ENCODE measurements at places on chromosomes 2 and 18. TPM values are rescaled to one million over a fixed set of nuclear protein-coding genes. Genes with fewer than 3 reads are reported as not detected.

GRCh38 chr2:162457490-162457889 lies 113.6 kb downstream of the GCA start:
- DNase-seq = no peak

COMMD1 gene
- 33.8 TPM for total RNA-seq

ELP2 gene
- total RNA-seq = 100 TPM

DNA sequence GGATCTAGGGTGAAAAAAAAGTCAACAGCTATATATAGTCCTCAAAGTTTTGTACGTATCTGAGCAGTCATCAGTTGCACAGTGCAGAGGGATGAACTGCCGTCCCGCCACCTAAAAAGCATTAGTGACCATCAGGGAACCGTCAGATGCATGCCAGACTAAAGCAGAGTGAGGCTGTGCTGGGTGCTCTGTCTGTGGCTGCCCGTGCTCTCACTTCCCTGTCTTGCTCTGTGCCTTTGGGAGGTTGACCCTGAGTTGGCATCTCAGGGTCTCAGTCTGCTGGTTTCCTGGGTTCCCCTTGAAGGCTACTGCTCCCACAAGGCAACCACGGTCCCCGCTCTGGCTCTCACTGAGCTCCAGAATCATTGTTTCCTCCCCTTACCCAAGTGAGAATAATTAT lies 11.1 kb downstream of the CLUL1 start:
- no peak for DNase-seq

- DNase-seq = no peak
These were observed 74.7 kb downstream of the BMPR2 start for GRCh38 chr2:202450785-202451184.

GRCh38 chr2:204225671-204226073 lies 289.1 kb downstream of the ICOS start:
- no peak for DNase-seq

DNA sequence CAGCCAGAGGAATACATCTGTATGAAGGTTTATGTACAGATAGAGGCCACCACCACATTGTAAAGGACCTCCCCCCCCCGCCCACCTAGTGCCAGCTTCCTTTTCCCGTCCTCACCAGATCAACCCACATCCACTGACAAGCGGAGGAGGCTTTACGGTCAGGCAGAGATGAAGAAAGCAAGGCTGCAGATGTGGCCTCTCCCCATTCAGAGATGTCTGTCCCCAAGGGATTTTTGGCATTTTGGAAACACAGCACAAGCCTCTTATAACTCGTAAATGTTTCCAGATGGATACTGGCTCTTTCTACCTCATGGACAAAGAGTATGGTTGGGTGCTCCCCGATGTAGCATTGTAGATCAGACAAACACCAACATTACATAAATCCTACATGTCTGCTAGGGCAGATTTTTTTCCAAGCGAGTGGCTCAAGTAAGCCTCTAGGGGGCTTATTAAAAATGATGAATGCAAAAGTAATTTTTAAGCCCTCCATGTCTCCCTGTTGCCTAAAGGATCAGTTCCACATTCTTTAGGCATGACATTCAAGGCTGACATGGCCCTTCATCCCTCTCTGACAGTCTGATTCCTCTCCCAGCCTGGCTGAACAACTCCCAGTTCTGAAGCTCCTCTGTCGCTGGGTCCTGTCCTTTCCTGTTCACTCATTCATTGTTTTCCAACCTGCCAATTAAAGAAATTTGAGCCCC lies 11.7 kb downstream of the VIT start:
- DNase-seq = no peak

DNA sequence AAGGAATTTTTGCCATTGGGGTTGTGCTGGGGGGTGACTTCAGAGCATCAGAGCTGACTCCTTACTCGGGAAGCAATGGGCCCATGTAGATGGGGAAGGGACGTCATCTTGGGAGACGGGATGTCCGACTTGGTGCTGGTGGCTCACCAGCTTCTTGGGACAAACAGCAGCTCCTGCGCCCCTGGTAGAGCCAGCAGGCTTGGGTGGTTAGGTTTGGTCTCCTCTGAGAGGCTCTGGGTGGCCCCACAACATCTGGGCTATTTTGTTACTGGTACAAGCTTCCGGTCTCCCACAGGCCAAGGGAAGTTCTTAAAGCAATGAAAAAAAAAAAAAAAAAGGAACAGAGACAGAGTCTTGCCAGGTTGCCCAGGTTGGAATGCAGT lies 1.8 kb downstream of the NGEF start:
- DNase-seq = no peak

DNA sequence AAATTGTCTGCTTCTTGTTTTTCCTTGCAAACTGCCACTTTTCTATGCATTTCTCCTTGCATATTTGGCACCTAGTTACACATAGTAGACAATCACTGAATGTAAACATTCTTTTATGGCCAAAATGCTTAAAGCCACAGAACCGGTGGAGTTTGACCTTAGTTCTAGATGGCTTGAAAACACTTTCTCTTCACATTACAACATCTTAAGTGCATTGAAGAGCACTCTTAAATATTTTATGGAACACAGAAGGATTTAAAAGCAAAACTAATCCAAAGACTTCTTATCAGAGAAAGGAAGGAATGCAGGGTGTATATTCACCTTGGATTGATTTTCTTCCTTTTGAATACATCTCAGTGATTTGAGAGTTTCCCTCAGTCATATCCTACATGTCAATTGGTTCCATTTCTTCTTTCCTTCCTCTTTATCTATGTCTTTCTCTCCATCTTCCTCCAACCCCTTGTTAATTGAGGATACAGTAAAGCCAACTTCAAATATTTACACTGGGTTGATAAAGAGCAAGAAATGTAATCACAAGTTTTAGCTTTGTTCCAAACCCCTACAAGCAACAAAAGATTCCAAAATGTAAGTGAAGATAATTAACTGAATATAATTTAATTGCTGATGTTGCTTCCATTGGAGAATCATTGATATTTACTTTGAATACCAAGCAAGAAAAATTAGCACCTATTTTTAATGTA lies 548.0 kb downstream of the CNTNAP5 start:
- DNase-seq = no peak

IL18R1 gene
- 3.5 TPM for total RNA-seq

GRCh38 chr2:214896274-214896673 lies 86.8 kb upstream of the BARD1 start:
- no peak for DNase-seq

FOXD4L1 gene
- total RNA-seq = 0.63 TPM

- peak; percentile 34 for DNase-seq
These were observed 61.1 kb downstream of the GATA6 start for GRCh38 chr18:22230471-22230945.

- peak; percentile 21 for DNase-seq
These were observed 31.7 kb downstream of the UBE2F start for GRCh38 chr2:237998530-237998929.

DNA sequence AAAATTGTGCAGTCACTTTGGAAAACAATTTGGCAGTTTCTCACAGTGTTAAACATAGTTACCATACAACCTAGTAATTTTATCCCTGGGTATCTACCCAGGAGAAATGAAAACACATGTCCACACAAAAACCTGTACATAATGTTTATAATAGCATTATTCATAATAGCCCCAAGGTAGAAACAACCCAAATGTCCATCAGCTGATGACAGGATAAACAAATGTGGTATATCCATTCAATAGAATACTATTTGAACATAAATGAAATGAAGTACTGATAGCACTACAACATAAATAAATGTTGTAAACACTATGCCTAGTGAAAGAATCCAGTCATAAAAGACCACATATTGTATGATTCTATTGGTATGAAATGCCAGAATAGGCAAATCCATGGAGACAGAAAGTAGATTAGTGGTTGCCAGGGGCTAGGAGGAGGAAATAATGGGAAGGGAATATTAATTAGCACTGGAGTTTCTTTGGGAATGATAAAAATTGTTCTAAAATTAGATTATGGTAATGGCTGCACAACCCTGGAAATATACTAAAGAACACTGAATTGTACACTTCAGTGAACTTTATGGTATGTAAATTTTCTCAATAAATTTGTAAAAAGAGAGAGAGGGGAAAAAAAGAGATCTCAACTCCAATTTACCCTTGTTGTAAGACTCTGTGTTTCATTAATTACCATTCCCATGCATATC lies 20.8 kb upstream of the VIT start:
- DNase-seq = no peak

KANSL3 gene
- 36.0 TPM for total RNA-seq

HOXD13 gene
- not detected for total RNA-seq

CAPN14 gene
- total RNA-seq = not detected

MYL1 gene
- total RNA-seq = not detected

- no peak for DNase-seq
These were observed 403.1 kb downstream of the IRS1 start for GRCh38 chr2:226396541-226396940.

MYO7B gene
- not detected for total RNA-seq

- no peak for DNase-seq
These were observed 5.5 kb downstream of the ZNF532 start for GRCh38 chr18:58870130-58870529.

DNA sequence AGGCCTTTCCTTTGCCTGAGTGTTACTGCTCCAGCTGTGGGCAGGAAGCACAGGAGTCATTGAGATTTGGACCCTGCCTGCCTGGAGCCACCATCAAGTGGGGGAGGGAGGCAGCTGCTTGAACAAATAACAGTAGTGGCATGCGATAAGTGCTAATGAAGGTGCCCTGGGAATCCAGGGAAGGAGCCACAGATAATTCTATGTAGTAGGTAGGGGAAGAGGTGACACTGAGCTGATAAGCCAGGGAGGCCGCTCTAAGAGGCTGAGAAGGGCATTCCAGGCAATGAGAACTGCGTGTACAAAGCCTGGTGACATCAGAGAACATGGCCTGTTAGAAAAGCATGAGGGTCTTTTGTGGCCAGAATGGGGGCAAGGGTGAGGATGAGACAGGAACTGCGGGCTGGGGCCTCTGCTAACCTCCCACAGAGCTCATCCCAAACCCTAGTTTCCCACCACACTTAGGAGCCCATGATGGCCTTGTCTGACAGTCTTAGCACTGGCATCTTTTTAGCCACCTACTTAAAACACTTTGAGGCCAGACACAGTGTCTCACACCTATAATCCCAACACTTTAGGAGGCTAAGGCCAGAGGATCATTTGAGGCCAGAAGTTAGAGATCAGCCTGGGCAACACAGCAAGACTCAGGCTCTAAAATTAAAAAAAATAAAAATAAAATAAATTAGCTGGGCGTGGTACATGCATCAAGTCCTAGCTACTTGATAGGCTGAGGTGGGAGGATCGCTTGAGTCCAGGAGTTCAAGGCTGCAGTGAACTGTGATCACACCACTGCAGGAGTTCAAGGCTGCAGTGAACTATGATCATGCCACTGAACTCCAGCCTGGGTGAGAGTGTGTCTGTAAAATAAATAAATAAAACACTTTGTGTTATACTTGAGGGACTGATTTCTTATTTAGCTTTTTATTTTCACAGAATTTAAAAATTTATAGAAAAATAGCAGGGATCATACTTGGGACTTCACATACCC lies 58.9 kb downstream of the TET3 start:
- DNase-seq = no peak

DNA sequence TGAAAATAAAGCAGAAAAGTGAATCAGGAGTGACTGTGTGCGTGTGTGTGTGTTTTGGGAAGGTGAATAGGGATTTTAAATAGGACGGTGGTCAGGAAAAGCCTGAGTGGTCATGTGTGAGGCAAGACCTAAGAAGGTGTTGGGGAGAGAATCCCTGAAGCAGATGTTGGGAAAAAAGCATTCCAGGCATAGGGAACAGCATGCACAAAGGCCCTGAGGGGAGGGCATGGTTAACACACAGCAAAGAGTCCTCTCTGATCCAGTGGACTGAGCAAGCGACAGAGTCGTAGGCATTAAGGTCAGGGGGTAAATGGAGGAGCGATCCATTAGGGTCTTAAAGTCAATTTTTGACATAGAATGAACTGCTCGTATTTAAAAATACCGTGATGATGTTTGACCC lies 34.0 kb upstream of the OTOS start:
- no peak for DNase-seq

DNA sequence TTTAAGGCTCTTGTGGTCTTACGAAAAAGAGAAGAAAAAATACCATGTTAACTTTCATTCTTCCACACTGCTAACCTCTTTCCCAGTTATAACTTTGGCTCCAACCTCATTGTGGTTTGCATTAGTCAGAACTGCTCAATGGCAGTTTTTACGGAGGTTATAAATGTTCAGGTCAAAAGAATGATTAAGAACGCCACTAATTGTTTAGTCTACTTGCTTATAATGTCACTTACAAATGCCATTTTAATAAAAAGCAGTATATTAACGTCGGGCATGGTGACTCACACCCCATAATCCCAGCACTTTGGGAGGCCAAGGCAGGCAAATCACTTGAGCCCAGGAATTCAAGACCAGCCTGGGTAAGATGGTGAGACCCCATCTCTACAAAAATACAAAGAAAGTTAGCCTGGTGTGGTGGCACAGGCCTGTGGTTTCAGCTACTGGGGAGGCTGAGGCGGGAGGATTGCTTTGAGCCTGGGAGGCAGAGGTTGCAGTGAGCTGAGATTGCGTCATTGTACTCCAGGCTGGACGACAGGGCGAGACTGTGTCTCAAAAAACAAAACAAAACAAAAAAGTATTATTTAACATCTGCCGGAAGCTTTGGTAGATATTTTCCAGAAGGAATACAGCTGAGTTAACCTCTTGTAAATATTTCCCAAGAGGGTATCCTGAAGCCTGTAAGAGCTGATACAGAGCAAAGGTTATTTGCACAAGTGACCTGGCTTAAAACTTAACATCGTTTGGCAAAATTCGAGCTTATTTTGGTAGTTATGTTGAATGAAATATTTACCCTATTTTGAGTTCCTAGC lies 5.1 kb downstream of the AGPS start:
- peak; percentile 66 for DNase-seq

ASTL gene
- not detected for total RNA-seq

DNA sequence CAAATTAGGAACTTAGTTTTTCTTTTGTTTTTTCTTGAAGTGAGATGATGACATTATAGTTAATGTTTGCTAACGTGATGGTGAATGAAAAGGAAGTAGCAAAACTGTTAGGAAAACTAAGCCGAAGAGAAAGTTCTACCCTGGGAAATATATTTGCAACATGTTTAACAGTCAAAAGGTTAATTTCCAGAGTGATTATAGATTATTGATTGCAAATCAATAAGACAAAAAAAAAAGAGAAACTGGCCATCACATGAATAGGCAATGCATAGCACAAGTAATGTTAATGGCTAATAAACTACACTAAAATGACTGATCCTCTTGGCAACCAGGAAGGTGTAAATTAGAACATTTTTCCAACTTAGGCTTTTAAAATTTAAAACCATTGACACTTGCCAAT lies 26.0 kb upstream of the AMMECR1L start:
- DNase-seq = no peak

- DNase-seq = peak; percentile 61
These were observed 15.1 kb downstream of the CYRIA start for GRCh38 chr2:16650287-16651249.

- no peak for DNase-seq
These were observed 73.8 kb upstream of the YWHAQ start for GRCh38 chr2:9704600-9704999.

GAL3ST2 gene
- 0.37 TPM for total RNA-seq

DNA sequence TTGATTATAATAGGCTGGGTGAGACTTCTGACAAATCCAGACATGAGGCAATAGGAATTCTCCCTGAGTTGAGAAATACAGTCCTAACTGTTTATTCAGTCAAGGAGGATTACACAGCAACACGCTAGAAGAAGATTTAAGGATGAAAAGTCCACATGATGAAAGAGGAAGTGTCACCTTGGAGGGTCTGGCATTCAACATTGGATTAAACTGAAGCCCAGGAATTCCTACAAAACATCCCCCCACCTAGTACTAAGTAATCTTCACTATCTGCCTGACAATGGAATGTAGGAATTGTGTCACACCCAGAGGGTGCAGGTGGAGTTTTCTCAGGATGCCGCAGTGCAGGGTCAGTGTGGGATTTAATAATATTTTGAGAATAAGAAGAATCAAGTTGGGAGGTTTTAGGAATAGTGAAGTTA lies 142.4 kb downstream of the SOCS6 start:
- DNase-seq = peak; percentile 82

TBC1D8 gene
- 48.1 TPM for total RNA-seq

Measured in MCF 10A (cell line).